Anterior cingulate cortex (tissue), 58 donors: ENCODE measurements at places on chromosomes 1 and 21.

DNA sequence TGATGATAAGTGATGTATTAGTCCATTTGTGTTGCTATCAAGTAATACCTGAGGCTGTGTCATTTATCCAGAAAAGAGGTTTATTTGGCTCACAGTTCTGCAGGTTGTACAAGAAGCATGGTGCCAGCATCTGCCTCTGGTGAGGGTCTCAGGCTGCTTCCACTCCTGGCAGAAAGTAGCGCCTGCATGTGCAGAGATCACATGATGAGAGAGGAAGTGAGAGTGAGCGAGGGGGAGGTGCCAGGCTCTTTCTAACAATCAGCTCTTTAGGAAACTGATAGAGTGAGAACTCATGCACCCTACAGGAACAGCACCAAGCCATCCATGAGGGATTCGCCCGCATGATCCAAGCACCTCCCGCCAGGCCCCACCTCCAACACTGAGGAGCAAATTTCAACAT is 2.2 kb upstream of the FHAD1 start:
- DNase-seq, result no peak

- DNase-seq, result no peak
These were observed 566.8 kb upstream of the USP24 start for GRCh38 chr1:55781944-55782482.

DNA sequence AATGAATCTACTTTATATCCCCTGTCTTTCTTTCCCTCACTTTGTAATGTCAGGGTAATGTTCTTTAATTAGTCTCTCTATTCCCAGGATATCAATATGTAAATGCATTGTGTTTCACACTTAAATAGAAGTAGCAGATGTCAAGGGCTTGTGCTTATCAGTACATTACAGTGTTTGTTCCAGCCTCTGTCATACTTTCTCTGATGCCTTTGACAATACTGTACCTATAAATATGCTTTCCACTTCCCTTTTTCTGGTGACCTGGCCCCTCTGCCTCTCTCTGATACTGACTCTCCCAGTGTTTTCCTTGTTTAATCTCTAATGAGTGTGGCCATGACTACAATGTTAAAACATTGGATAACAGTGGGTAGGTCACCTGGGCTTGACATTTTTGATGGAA is 862.0 kb upstream of the NEGR1 start:
- no peak for DNase-seq

DNA sequence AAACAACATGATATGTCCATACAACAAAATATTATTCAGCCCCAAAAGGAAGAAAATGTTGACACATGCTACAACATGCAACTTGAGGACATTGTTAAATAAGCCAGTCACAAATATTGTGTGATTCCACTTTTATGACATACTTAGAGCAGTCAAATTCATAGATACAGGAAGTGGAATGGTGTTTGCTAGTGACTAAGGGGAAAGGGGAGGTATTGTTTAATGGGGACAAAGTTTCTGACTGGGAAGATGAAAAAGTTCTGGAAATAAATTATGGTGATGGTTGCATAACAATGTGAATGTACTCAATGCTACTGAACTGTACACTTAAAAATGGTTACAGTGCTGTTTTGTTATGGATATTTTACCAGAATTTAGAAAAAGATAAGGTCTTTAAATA is 77.7 kb downstream of the RHOU start:
- no peak for DNase-seq

GRCh38 chr1:218495931-218496330 is 150.8 kb downstream of the TGFB2 start:
- no peak for DNase-seq

DNA sequence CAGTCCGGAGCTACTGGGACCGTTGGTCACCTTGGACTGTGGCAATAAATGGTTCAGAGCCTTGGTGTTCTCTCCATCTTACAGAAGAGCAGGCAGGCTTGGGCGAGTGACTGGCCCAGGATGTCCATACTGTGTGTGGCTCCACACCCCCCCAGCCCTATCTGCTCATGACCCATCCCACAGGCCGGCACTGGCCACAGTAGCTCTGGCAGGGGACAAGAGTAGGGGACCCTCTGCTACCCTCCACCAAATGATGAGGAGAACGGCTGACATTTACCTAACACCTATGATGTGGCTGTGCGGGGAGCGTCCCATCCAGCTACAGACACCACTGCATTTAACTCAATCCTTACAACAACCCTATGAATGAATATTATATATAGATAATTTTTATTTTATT is 13.3 kb downstream of the LDLRAD2 start:
- no peak for DNase-seq

DNA sequence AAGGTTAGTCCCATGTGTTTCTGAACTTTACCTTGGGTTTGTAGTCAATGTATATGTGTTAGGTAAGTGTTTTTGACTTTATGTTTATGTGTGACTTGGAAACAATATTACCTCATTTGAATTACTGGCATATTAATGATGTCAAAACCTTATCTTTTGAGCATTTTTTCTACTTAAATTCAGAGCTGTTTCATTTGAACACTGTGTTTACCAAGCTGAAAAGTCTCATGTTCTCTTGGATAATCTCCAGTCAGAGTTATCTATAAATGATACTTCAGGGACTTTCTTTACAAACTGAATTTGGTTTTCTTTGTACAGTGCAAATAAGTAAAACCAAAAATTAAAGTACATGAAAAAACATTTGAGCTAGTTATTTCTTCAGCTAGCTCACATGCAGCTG is 30.0 kb downstream of the ADAMTS1 start:
- DNase-seq, result no peak

DNA sequence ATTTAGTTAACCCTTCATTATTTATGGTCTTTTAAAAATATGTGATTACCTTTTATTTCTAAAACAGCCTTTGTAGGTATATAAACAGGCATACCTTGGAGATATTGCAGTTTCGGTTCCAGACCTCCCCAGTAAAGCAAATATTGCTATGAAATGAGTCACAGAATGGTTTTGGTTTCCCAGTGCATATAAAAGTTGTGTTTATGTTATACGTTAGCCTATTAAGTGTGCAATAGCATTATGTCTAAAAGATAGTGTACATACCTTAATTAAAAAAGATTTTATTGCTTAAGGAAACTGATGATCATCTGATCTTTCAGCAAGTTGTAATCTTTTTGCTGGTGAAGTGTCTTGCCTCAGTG is 44.1 kb downstream of the XCL2 start:
- DNase-seq, result no peak

DNA sequence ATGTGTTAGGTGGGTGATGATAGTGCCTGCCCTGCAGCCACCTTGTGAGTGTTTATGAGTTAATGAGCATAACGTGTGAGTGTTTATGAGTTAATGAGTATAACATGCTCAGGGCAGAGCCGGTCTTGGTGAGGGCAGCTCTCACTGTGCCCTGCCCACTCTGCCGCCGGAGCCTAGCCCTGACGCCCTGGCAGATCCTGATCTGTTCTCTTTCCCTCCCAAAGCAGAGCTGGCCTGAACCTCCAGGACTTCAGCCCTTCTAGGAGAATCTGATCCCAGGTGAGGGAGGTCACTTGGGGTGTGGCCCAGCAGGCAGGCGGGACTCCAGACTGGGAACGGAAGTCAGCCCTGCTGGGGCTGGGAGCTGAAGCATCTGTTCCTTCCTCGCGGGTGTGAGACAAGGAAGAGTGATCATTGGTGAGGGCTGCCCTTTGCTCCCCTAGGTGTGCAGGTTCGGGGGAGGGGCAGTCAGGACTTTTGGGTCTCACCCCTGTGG is 5.7 kb downstream of the FBLIM1 start:
- no peak for DNase-seq

- DNase-seq, result no peak
These were observed 26.9 kb upstream of the EYA3 start for GRCh38 chr1:28115267-28115666.

- no peak for DNase-seq
These were observed 43.3 kb upstream of the KCNQ4 start for GRCh38 chr1:40740039-40740996.

DNA sequence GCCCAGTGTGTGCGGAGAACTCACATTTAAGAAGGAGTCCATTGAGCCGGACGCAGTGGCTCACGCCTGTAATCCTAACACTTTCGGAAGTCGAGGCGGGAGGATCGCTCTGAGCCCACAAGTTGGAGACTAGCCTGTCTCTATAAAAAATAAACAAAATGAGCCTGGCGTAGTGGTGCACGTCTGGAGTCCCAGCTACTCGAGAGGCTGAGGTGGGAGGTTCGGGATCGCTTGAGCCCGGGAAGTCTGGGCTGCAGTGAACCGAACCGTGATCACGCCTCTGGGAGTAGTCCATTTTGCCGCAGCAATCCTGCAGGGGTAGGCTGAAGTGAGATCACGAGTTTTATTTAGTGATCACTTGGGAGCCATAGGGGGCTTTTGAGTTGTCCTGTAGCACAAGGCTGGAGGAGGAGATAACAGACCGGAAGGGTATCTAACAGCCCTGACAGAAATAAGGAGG is 497 bp upstream of the FUCA1 start:
- no peak for DNase-seq

- no peak for DNase-seq
These were observed 122.5 kb upstream of the NCAM2 start for GRCh38 chr21:20875742-20876141.

DNA sequence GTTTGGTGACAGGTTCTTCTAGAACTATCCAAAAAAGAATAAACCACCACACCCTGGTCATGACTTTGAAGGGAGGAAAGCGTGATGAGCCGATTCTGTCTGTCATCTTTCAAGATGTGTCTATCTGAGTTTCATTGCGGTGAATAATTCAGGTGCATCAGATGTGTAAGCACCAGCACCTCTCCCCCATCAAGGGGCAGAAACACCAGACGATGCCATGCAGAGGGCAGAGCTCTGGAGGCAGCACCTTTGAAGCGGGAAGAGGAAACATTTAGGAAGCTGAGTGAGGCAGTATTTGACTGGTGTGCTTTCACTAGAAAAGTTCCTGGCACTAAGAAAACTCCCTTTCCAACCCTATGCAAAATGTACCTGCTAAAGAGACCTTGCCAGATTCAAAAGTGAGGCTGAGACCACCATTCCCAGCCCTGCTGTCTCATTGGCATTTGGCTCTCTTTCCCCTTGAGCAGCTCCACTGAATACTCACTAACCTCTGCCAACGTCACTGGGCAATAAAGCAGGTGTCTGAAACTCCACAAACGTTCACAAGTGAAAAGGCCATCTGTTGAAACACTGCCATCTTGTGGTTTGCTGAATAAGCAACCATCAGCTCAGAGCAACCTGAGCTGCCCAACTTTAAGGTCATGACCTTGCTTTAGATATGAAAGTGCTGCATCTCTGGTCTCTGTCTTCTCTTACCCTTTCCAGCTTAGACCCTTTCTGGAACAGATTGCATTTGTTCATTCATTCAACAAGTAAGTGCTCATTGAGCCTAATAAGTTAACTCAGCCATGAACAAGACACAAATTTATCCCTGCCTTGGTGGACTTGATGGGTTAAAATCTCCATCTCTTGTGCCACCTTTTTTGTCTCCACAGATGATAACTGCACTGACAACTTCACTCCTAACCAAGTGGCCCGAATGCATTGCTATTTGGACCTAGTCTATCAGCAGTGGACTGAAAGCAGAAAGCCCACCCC is 228.6 kb downstream of the PAPPA2 start:
- no peak for DNase-seq

DNA sequence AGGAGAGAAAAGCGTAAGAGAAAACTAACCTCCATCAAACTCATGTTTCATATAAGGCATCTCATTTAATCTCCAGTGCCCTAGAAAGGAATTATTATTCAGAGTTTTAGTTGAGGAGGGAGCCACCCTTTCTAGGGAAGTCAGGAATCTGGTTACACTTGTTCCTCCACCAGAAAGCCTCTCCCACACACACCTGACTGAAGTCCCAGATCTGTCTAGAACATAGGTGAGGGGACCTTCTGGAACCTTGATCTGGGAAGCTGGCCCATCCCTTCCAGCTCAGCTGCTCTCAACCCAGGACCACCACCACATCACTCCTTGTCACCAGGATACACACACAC is 1.9 kb upstream of the DENND2D start:
- no peak for DNase-seq

DNA sequence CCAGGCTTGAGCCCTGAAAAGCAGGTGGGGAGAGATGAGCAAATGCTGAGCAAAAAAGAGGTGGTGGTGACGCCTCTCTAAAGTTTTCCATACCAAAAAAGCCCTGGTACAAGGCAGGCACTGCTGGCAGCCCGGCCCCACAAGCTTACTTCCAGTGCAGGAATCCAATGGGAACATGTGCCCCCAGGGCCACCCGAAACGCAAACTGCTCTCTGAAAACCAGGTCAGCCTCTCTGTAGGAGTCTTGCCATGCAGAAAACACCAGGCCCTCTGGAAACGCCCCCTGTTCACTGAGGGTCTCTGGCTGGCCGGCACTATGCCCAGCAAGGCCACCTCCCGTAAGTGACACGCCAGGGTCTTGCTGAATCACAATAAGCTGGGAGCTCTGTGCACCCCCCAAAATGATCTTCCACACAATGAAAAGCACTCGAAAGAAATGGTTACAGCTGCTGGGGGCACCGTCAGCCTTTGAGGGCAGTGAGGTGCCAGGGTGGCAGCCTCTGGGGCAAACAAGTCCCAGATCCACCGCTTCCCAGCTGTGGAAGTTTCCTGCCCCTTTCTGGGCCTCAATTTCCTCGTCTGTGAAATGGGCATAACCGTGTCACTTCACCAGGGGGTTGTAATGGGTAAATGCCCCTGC is 170.5 kb downstream of the TOMM20 start:
- no peak for DNase-seq

DNA sequence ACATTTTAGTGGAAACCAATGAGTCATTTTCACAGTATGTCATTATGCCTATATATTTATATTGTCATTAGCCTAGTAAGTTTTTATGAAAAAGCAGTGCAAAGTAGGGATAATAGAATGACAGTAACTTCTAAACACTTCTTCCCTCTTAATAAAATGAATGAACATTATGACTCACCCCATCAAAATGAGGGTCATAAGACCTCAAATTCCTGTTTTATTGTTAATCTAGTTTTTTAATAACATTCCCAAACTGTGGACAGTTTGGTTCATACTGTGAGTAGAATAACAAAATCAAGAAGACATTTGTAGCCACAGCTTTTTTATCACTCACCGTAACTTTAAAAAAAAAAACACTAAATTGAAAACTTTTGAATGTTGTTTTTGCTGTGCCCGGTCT is 160.5 kb downstream of the LRRC40 start:
- DNase-seq, result no peak

DNA sequence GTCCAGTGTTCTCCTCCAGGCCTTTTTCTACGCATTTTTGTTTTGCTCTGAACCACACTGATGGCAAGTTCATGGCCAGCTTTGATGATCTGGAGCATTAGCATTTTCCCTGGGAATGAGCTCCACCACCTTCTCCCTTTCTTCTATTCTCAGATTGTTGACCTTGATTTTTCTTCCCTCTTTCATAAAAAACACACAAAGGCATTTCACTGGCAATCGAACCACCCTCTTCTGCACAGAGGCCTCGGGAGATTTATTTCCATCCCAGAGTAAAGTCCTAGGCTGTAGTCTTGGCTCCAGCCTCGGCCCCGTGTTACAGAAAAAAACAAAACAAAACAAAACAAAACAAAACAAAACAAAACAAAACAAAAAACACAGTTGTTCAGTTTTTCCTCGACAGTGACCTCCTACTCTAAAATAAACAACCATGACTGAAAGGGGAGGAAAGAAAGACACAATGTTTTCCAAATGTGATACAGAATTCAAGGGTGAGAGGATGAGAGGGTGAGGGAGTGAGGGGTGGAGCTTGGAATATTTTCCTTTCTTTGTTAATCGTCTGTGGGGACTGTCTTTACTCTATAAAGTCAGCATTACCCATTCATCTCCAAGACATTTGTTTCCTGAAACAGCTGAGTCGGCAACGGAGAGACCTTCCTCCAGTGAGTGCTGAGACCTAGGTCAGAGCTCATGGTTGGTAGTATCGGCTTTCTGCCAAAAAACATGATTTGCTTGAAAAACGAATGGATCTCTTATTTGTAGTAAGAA is 29.8 kb upstream of the RNF186 start:
- DNase-seq, result no peak

- no peak for DNase-seq
These were observed 109.6 kb downstream of the KCNN3 start for GRCh38 chr1:154760469-154760933.
